ENCODE measurements at places on chromosomes 16 and 17.

- DNase-seq = no peak
These were observed 722 bp downstream of the RASL10B start for GRCh38 chr17:35731917-35732805.

- DNase-seq = no peak
These were observed 57.4 kb downstream of the PLCG2 start for GRCh38 chr16:81836279-81837054.

GRCh38 chr17:8904201-8904600, 36.7 kb upstream of the PIK3R6 start:
- DNase-seq = no peak

DNA sequence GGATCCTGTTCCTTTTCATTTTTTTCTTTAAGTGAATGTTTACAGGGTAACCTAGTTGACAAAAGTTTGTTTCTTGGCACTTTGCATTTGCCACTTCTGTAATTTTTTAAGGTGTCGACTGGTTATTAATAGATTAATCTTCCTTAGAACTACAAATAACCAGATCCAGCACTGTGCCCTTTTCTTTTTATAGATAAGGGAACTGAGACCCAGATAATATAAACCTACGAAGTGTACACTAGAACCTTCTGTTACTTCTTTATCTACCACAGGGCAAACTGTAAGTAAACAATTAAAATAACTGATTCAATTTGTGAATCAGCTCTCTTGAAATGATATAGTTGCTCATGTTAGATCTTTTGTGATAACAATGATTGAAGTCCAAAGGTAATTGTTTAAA, 55.4 kb downstream of the NLK start:
- no peak for DNase-seq

GRCh38 chr16:27318392-27319256, 4.8 kb downstream of the IL4R start:
- DNase-seq = peak; percentile 48

DNA sequence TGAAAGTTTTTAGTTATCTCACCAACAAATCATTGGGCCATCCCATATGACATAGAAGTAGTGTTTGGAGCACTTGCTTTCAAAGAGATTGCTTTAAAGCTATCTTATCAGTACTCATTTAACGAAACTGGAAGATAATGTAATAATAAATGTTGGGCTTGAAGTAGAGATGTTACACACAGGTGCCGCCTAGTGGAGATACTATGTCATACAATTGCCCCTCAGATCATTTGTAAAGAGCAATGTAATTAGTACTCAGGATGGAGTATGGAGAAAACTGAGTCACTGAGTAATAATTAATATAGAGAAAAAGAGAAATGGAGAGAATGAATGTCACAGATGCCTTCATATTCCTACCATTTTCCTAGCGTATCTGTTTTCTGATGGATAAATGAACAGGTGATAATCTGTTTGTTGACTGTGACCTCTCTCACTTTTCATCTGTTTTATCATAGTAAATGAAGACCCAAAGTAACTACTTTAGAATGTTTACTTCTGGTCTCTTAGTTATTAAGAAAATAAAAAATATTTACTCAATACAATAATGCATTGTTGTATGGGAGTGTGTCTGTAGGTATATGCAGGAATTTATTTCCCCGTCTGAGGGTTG, 80.4 kb downstream of the EFCAB5 start:
- no peak for DNase-seq

GRCh38 chr16:73064212-73064993, 16.5 kb upstream of the ZFHX3 start:
- no peak for DNase-seq

- DNase-seq = no peak
These were observed 136.6 kb downstream of the RPTOR start for GRCh38 chr17:80681215-80681614.

DNA sequence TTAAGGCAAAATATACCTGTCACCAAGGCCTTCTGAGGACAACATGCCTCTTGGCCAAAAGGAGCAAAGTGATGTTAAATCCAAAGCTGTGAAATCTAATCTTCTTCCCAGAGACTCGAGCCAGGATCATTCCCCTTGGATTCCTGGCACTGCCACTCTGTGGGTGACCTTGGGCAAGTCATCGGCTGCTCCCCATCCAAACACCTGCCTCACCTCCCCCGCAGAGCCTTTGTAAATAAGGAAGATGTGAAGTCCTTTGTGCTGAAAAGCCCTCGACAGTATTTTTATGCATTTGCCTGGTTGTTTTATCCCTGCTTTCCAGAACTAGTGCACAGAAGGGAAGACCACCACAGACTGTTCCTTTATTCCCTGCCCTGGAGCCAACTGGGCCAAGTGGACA, 5.4 kb upstream of the CEP295NL start:
- DNase-seq = no peak

DNA sequence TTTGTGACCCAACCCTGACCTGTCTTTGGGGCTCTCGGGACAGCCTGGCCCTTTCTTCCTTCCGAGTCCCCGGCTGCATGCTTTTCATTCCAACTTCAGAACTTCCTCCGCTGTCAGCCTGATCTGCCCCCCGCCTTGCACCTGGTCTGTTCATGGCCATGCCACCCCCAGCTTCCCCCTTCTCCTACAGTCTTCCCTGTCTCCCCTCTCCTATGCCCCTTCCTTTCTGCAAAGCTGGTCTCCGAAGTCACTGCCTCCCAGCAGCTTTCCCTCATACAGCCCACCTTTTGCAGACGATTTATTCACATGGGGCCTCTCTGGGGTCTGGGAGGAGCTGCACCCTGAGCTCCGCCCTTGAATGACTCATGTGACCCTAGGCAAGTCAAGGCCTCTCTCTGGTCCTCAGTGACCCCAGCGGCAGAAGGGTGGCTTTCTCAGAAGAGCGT, 47.1 kb upstream of the SDK2 start:
- no peak for DNase-seq

- DNase-seq = no peak
These were observed 1.8 kb downstream of the CCL5 start for GRCh38 chr17:35878361-35878760.

DNA sequence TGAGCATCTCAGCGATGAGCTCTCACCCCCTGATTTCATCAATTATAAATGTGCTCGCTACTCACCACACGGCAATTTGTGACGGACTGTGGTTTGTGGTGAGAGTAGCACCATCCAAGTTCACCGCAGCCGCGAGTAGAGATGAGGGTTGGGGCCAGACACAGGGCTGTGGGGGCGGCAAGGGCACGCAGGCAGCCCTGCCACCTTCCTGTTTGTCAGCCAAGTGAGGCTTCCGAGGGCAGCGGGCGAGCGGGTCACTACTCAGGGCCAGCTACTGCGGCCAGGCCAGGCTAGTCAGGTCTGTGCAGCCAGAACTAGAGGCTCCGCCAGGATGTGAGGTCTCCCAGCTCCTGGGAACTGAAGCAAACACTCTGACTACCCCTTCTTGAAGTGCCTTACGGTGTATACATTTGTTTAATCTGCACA, 39.6 kb upstream of the MEOX1 start:
- DNase-seq = no peak

DNA sequence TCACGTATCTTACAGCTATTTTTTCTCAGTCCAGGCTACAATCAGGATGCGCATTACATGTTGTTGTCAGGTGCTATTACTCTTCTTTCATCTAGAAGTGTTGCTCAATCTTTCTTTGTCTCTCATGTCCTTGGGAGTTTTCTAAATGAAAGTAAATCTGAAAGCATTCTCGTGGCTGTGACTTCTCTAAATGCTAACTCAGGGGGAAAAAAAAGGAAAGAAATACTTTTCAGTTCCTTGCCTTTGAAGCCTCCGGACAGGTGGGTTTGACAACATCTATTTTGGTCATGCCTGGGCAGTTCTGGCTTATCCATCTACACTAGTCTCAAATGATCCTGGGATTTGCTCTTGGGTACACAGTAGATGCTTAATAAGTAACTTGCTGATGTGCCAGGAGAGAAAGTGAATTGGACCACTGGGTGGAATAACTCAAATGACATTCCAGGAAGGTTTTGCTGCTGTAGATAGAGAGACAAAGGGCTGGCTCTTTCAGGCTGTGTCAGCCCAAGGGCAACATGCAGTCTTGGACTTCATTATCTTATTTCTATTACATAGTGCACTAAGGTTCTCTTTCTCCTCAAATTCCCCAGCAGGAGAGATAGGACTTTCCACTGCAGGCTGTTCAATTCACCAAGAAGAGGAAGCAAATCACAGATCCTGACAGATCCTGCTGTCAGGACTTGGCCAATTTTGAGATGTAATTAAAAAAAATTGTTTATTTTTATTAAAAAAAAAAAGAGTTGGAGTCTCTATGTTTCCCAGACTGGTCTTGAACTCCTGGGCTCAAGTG, 63.6 kb upstream of the NFAT5 start:
- DNase-seq = no peak

DNA sequence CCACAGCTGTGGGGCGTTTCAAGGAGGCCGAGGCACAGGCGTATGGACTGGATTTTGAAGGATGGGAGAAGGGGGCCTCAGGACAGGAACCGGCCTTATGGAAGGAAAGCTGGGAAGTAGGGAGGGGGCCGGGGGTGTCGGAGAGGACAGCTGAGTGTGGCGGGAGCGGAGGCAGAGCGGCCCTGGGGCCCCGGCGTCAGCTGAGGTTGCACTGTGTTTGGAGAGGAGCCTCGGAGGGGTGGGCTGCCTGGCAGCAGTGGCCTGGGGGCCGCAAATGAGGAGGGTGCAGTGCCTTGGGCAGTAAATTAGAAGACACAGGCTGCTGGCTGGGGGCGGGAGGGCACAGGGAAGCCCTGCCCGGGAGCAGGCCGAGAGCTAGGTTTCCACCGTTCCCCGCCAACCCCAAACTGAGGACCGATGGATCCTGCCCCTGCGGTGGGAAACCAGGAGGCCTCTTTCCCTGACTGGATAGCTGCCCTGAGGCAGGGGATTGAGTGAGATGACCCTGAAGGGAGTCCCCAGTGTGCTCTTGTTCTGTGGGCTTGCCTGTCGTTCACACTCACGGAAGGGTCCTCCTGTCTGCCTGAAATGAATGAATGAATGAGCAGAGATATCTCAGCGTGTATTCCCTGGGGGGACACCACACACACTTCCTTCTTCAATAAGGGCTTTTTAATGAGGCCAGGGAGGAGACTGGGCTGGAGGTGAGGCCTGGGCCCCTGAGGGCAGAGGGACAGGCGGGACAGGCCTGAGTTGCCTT, 18.4 kb downstream of the FOXJ1 start:
- no peak for DNase-seq

- DNase-seq = no peak
These were observed 237.6 kb downstream of the SOX9 start for GRCh38 chr17:72358465-72358864.

DNA sequence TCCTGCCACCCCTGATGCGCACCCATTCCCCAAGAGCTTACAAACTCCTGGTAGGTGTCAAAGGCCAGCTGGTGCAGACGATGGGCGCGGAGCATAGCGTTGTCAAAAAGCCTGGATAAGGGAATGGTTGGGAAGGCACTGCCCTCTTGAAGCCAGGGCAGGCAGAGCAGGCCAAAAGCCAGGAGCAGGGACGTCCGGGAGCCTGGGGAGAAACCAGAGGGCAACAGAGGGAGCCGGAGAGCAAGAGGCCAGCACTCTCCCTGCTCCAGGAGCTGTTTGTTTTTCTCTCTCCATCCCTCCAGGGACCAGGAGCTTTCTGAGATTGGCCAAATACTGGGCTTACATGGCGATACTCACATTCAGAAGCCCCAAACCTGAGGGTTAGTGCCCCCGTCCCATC, 334 bp downstream of the GH1 start:
- no peak for DNase-seq

DNA sequence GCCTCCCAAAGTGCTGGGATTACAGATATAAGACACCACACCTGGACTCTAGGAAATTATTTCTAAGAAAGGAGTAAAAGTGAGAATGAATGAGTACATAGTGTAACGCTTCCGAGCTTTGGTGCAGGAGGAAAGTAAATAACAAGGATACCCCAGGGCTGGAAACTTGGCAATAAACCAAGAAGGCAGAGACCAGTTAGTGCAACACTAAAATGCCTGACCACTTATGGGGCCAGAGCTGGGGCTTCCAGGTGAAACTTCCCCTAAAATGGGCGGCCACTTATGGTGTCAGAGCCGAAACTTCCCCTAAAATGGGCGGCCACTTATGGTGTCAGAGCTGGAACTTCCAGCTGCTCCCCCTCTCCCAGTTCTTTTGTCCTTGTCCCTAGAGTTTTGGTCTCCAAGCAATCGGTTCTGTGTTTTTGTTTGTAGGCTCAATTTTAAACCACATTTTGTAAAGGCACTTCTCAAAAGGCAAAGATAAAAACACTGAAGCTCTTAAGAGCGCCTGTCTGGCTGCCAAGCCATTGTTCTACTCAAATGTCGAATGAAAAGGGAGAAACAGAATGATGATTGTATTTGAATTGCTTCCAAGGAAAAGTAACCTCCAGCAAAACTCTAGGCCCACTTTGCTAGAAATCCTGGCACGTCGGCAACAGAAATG, 63.9 kb downstream of the NXN start:
- DNase-seq = no peak

- no peak for DNase-seq
These were observed 9.3 kb downstream of the PRSS27 start for GRCh38 chr16:2710711-2711231.

DNA sequence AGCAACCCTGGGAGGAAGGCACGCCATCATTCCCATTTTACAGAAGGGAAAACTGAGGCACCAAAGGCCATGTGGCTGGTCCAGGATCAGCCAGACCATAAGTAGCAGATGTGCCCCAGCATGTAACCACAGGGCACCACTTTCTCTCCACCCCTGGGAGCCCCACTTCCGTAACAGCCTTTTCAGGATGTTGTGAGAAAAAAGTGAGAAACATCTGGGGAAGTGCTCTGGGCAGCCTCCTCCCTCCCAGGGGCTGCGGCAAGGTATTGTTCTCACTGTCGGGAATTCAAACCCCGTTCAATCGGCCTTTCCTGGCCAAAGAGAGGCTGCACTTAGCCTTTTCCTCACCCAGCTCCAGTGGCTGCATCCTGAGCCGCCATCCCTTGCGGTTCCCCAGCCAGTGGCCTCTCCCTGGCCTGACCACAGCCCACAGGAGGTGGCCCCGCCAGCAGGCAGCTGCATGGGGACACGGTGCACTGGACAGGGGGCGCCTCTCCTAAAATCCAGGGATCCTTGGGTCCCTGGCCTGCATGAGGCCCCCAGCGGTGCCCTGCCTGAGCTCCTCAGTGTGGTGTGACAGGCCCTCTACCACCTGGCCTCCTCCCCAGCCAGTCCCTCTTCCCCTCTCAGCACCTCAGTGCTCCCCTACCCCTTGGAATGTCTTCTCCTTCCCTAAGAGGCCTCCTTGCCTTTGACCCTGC, 5.7 kb upstream of the CDH5 start:
- no peak for DNase-seq

- no peak for DNase-seq
These were observed 956 bp upstream of the IST1 start for GRCh38 chr16:71894229-71894920.

DNA sequence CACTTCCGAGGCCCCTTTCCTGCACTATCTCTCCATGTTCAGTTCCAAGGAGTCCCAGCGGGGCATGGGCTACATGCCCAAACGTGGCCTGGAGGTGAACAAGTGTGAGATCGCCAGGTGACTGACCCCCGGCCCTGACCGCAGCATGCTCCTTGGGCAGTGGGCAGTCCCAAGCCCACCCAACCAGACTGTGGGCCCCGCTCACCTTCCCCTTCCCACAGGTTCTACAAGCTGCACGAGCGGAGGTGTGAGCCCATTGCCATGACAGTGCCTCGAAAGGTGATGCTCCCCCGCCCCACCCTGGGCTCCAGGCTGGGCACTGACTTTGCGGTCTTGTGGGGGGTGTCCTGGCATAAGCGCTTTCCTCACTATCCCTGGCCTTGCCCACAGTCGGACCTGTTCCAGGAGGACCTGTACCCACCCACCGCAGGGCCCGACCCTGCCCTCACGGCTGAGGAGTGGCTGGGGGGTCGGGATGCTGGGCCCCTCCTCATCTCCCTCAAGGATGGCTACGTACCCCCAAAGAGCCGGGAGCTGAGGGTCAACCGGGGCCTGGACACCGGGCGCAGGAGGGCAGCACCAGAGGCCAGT, 4.7 kb downstream of the CORO1A start:
- no peak for DNase-seq
